Activated CD4-positive, alpha-beta T cell treated with anti-CD3 and anti-CD28 coated beads, Interleukin-2, amount 50 U/mL, for 4 hours (primary cell): ENCODE measurements at places on chromosomes 2 and 18.

DNA sequence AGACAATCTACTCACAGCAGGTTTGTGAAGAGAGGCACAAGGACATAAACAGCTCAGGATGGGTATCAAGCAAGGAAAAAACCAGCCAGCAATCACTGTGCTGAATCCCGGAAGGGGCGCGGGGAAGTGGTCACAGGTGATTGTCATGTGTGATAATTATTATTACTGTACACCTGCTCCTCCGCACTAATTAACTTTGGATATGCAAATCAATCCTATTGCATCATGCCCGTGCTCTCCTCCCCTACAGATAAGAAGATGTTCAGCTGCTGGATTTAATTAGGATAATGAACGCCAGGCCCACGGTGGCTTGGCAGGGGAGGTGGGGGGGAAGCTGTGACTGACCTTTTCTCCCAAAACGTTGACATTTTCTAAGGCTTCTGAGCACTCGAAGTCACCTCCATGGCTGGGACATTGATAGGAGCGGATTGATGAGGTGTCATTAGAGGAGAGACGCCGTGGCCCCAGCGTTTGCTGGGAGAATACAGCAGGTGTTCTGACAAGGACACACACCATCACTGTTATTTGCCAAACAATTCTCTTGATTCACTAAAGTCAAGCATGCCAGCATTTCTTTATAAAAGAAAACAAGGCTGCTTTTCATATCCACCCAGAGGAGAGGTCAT lies 160.3 kb upstream of the VRK2 start:
- DNase-seq = no peak

- DNase-seq = no peak
These were observed 134.5 kb upstream of the TNP1 start for GRCh38 chr2:216994353-216994854.

GRCh38 chr18:6435731-6436130 lies 21.0 kb upstream of the L3MBTL4 start:
- DNase-seq = no peak

- DNase-seq = no peak
These were observed 139.6 kb upstream of the RGPD4 start for GRCh38 chr2:107687073-107687472.

GRCh38 chr2:207184348-207184747 lies 18.6 kb upstream of the KLF7 start:
- DNase-seq = no peak

GRCh38 chr18:52319424-52319983 lies 20.5 kb upstream of the DCC start:
- no peak for DNase-seq

GRCh38 chr2:201972621-201973255 lies 60.9 kb upstream of the FZD7 start:
- no peak for DNase-seq

DNA sequence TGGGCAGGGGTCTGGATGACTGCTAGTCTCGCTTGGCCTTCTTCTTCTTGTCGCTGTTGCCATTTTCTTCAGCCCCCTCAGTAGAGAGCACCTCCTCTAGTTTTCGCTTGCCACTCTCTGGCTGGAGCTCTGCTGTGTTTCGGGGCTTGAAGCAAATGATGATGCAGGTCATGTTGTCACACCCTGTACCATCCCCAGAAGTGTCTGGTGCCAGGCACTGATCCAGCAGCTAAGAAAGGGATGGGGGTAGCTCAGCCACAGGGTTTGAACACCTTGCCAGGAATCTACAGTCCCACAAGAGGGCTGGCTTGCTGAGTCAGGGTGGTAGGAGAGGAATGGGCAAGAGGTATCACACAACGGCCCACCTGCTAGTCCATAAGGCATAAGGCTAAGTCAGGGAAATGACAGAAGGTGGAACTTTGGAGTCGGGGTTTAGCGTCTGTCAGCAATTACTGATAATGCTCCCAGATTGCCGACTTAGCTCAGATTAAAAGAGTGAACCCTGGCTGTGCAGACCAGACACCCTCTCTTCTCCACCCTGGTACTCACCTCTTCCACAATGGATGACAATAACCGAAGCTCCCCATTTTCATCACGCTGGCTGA lies 1.1 kb upstream of the ZNF513 start:
- no peak for DNase-seq

GRCh38 chr2:98324181-98324580 lies 22.1 kb upstream of the CNGA3 start:
- DNase-seq = no peak

- no peak for DNase-seq
These were observed 17.6 kb downstream of the PMAIP1 start for GRCh38 chr18:59917422-59917821.

GRCh38 chr18:74951165-74951760 lies 257.7 kb downstream of the PTGR3 start:
- no peak for DNase-seq

GRCh38 chr2:228927028-228928010 lies 343.8 kb downstream of the PID1 start:
- no peak for DNase-seq

DNA sequence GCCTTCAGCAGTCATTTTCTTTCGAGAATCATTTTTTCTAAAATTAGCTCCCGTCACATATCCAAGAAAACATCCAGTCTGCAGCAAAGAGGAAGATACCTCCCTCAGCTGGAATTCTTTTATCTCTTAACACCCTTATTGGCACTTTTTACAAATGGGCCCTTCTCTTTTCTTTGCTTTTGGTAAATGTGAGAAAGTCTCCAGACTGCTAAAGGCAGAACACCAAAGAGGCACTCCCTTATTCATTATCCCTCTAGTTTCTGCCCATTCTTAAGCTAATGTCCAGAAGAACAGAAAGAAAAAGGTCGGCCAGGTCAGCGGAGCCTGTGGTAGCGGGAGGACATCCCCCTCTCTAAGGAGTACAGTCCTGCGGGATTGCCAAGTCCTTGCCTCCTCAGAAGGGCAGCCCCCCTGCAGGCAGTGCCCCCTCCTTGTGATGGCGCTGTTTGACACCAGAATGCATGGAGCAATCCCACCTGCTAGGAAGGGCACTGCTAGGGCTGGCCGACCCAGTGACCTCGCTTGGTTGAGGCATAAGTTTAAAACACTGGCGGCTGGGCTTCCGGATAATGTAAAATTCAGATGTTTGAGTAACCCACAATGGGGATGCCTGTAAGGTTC lies 34.0 kb downstream of the ST6GAL2 start:
- DNase-seq = no peak

DNA sequence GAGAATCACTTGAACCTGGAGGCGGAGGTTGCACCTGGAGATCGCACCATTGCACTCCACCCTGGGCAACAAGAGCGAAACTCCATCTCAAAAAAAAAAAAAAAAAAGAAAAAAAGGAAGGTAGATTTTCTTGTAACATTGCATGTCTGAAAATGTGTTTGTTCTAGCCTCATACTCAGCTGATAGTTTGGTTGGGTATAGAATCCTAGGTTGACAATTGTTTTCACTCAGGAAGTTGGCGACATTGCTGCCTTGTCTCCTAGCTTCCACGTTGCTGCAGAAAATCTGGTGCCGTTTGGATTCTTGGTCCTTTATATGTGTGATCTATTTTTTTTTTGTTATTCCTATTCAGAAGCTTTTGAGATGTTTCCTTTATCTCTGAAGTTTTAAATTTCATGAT lies 4.7 kb downstream of the ING5 start:
- DNase-seq = no peak

GRCh38 chr2:202060218-202060617 lies 12.8 kb upstream of the KIAA2012 start:
- DNase-seq = no peak

DNA sequence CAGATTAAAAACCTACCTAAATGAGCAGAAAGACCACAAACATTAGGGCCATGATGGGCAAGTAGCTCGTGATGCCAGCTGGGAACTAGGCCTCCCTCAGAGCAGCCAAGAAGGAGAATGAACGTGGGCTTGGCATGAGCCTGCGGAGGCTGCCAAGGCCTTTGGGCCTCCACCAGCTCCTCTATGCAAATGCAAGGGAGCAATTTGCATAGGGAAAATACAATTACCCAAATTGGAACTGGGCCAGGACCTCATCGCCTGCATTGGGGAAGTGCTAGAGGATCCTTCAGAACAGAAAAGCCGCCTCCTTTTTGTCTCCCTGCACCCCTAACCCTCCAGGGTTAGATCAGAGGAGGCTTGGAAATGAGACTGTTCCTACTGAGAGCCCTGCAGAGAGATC lies 326.4 kb downstream of the SMAD2 start:
- no peak for DNase-seq

DNA sequence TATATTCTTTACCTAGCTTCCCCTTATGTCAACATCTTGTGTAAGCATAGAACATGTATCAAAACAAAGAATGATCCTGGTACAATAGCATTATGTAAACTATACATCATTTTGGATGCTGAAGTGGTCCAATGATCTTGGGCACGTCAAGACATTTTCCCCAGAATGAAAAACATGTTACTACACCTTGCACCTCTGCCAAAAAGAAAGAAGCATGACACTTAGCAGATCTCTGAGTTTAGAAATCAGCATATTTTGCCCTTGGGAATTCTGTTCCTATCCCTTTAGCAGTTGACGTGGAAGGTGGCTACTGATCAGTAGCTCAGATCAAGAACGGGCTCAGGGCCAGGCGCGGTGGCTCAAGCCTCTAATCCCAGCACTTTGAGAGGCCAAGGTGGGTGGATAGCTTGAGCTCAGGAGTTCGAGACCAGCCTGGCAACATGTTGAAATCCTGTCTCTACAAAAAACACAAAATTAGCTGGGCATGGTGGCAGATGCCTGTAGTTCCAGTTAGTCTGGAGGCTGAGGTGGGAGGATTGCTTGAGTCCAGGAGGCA lies 1.7 kb upstream of the LCLAT1 start:
- DNase-seq = no peak

DNA sequence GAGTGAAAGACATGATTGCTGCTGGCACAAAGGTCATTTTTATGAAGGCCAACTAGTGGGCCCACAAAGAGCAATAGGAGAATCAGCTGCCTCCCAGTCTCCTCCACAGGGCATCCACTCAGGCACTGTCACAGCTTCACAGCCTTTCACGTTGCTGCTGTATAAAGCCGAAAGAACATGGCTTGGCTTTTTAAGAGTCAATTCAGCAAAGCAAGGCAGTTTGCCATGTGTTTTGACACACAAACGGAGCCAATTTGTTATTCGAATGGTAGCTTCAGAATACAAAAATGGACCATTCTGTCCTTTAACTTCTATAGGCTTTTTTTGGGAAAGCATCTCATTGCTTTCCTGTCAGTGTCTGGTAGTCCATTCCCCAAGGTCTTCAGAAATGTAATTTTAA lies 283.4 kb upstream of the PARD3B start:
- no peak for DNase-seq

GRCh38 chr2:31219131-31219969 lies 2.0 kb upstream of the CAPN14 start:
- no peak for DNase-seq

DNA sequence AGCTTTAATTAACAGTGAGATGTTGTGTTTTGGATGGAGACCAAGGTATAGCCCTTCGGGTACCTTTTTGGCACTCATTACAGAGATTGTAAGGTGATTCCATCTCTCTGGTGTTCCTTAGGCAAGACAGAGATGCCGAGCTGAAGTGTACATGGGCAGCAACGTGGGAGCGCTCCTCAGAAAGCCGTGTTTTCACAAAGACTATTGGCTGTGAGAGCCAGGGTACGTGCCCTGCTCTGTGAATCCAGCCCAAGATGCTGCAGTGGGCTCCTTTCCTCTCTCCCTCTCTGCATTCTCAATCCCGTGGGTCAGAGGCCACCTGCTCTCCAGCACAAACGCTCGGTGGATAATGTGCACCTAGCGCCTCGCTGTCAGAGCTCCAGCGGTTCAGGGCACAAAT lies 203.0 kb upstream of the EPHA4 start:
- DNase-seq = no peak

DNA sequence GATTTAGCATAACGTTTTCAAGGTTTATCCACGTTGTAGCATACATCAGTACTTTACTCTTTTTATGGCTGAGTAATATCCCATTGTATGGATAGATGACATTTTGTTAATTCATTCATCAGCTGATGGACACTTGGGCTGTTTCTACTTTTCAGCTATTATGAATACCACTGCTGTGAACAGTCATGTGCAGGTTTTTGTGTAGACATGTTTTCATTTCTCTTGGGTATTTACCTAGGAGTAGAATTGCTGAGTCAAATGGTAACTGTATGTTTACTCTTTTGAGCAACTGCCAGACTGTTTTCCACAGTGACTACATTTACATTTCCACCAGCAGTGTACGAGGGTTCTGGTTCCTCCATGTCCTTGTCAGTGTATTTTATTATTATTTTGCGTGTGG lies 33.9 kb downstream of the COX7A2L start:
- no peak for DNase-seq

GRCh38 chr2:118576109-118576855 lies 271.2 kb downstream of the EN1 start:
- DNase-seq = no peak

GRCh38 chr18:28792404-28793086 lies 615.6 kb upstream of the CDH2 start:
- DNase-seq = no peak

DNA sequence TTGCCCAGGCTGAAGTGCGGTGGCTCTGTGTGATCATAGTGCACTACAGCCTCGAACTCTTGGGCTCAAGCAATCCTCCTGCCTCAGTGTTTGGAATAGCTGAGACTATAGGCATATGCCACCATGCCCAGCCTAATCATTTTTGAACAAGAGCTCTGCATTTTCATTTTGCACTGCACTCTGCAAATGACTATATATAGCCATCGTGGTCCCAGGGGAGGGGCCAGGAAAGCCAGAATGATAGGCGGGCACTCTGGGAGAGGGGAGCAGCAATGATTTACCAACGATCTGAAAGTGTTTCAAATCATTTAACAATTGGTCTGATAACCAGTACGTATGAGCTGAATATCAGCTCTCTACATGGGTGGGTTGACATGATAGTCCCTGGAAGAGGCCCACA lies 22.3 kb upstream of the ST3GAL5 start:
- no peak for DNase-seq

DNA sequence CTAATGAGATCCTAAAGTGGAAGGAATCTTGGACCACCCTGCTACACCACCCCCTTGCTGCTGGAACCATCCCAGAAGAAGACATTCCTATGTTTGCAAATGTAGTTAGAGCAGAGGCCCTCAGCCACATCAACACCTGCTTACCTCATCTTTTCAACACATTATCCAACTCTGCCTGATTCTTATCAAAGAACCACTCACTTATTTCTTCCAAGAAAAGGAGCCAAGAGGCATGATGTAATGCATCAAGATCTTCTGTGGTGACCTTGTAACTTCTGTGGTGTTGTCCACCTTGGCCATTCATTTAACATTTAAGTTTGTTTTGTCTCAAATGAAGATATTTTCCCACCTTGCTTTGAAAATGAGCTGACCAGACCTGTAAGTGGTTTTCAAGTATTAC lies 338.1 kb downstream of the CTNNA2 start:
- DNase-seq = no peak

GRCh38 chr2:54570321-54570855 lies 114.3 kb downstream of the SPTBN1 start:
- no peak for DNase-seq
